ENCODE measurements at places on chromosomes 2 and 18.

GRCh38 chr18:33745151-33745795 is 167.3 kb downstream of the ASXL3 start:
- no peak for DNase-seq

- DNase-seq = no peak
Observed at GRCh38 chr2:66438891-66439811, 4.2 kb downstream of the MEIS1 start.

DNA sequence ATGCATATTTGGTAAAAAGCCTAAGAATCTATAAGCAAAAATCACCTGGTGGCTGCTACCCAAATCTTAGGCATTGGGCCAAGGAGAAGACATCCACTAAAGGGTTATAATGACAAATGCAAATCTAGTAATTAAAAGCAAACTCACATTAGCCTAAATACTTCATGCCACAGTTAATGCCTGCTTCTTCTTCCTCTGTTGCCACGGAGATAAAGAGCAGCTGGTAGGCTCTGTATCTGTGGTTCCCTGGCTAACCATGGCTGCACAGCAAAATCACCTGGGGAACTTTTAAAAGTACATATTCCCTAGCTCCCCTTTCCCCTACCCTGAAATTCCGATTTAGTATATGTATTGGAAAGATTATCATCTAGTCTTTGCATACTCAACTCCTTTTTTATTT is 114.3 kb downstream of the LNPK start:
- no peak for DNase-seq

- no peak for DNase-seq
Observed at GRCh38 chr2:167697194-167697593, 550.2 kb downstream of the STK39 start.

DNA sequence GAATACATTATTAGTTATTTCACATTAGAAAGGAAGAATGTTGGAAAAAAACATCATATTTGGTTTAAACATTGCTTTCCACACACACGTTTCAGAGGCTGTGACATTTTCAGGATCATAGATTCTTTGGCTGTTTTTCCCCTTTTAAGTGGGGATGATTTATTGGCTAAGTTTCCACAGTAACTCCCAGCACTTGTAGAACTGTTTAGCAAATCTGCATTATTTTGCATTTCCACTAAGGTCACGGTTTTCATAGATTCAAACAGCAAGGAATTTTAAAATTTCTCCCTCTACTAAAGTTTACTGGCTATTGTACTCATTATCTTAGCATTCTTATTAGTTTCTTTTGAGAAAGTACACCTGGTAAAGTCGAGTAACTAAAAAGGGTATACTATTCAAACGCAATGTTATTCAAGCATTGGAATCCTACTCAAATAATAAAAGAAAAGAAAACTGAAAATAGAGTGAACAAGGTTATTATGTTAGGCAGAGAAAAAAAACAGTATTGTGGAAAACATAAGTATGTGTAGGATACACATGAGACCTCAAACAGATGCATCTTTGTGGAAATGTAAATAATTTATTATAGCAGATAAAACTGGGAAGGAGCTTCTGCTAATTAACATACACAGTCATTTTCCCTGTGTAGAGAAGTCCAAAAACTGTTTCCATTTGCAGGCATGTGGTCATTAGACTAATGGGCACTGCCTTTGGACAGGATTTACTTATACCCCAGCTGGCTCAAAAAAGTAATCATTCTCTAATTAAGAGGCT is 633.8 kb downstream of the NRXN1 start:
- DNase-seq = no peak

DNA sequence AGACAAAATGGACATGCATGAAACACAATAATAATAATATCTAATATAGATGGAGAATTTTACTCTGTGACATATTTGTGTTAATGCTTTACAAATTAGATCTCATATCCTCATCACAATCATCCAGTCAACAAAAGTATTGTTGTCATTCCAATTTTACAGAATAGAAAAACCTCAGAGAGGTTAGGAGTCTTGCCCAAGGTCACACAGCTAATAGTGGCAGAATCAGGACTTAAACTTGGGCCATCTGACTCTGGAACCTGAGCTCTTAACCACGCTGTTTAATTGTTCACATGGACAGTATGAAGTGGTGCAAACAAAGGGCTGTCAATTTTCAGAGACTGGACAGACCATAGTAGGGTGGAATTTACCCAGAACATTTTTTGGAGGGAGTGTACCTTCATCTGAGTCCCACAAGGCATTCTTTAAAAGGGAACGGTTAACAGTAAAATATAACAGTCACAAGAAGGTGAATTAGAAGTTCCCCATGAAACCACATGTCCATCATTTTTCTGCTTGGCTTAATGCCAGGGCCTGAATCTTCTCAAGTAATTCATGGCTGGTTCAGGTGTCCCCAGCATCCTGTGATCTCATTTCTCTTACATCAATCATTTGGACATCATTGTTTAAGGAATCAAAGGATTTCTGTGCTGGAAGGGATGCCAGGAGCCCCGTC is 35.4 kb upstream of the CCDC93 start:
- DNase-seq = no peak

- DNase-seq = no peak
Observed at GRCh38 chr2:17800693-17801458, 15.4 kb upstream of the MSGN1 start.

DNA sequence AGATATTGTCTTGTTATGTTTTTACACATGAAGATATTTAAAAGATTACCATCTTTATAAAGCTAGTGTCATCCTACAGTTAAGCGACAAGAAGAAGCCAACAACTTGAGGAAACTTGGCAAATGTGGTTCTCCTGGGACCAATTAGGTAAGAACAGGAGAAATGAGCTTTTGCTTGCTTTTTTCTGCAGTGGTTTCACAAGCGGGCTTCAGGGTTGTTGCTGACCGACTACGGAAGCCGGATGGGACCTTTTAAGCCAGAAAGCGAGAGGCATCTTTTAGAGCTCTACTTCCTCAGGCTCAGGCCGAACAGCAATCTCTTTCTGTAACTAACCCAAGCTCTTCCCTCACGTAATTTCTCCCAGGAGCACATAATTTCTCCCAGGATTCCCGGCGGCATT is 256.5 kb downstream of the CNTNAP5 start:
- no peak for DNase-seq

DNA sequence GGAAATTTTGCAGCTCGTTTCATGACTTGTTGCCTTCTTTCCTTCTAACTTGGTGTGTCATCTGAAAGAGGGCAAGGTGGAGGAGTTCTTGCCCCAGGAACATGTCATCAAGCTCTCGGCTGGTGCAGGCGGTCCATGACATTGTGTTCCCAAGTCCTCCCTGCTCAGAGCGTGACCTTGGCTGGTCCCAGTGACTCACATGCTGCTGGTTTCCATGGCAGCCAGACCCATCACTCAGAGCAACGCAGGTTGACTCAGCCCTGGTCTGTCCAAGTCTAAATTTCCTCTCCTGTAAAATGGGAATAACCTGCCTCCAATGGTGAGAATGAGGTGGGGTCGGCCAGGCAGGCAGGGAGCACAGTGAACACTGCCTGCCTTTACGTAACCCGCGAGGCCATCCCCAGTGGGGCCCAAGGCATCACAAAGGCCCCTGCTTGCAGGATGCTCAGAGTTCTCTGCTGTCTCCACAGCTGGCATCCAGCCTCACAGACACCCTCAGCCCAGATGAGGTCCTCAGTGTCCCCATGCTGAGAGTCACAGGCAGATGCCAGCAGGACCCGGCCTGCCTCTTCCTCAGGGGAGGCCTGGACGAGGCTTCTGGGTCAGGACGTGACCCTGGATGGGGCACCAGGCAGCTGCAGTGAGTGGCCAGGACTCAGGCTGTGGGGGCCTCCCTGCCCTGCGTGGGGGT is 143.7 kb downstream of the TPO start:
- DNase-seq = no peak

DNA sequence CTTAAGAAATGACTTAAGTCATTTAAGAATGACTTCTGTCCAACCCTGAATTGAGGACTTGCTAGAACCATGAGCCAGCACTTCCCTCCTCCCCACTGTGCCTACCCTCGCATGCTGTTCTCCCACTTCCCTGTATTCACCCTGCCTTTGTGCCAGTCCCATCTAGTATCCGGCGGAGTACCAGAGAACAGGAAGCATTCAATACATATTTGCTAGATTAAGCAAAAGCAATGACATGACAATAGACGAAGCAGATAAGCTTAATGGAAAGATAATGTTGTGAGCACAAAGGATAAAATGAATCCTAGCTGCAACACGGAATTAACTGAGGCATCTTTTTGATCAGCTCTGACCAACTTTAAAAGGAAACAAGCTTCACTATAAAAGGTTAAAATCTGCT is 328.5 kb downstream of the TDRD15 start:
- no peak for DNase-seq

DNA sequence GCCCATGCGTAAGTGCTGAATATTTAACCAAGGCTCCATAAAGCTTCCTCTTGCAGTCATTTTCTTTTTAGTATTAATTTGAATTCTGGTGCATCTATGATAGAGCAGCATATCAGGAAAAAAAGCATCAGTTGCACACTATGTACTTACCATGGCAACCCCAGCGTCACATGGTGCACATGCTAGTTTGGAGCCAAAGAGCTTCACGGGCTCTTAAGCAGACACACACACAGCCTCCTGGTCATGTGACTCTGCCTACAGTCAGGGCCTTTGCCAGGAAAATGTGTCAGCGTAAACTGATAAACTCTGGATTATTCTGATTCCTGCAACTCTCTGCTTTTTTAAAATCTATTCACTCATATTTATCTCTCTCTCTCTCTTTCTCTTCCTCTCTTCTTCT is 30.2 kb downstream of the NYAP2 start:
- peak; percentile 9 for DNase-seq

- DNase-seq = no peak
Observed at GRCh38 chr2:58798676-58799208, 557.6 kb upstream of the FANCL start.

GRCh38 chr2:215465256-215465655 is 29.4 kb upstream of the FN1 start:
- DNase-seq = peak; percentile 57

GRCh38 chr2:234027641-234028040 is 22.9 kb upstream of the SPP2 start:
- DNase-seq = no peak

- DNase-seq = no peak
Observed at GRCh38 chr2:68206793-68207192, 45.5 kb downstream of the PPP3R1 start.

DNA sequence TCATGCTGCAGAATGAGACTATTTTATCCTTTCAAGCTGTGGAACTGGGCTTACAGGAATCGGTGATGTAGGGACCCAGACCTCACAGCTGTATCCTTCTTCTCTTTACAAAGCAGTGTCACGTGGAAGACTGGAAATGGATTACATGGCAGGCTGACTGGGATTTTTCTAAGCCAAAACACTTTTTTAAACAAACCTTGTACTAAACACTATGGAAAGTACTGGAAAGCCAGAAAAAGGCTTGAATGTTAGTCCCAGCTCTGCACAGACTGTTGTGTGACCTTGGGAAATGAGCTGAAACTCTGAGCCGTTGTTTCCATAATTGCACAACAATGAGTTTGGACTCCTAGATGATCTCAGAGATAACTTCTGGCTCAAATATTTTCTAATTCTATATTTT is 7.6 kb upstream of the ADAM23 start:
- no peak for DNase-seq

GRCh38 chr2:157468931-157469708 is 25.2 kb upstream of the CYTIP start:
- DNase-seq = peak; percentile 44

DNA sequence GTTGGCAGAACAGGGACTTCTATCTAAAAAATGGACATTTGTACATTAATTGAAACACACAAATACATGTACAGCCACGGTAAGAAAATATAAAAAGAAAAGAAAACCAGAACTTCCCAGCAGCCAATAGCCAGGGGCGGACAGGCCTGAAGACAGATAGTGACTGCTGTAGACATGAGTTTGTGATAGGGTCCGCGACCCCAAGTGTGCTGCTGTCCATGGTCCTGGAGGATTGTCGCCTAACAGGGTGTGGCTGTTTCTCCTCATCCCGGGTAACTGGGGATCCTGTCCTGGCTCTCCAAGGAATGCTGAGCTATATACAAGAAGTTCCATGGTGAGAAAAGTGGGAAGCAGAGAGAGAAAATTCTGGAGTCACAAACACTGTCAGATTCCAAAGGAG is 266.5 kb upstream of the SALL3 start:
- no peak for DNase-seq

GRCh38 chr2:240913810-240914644 is 7.9 kb downstream of the CROCC2 start:
- DNase-seq = no peak

GRCh38 chr2:40740419-40740818 is 288.5 kb upstream of the SLC8A1 start:
- DNase-seq = peak; percentile 18

DNA sequence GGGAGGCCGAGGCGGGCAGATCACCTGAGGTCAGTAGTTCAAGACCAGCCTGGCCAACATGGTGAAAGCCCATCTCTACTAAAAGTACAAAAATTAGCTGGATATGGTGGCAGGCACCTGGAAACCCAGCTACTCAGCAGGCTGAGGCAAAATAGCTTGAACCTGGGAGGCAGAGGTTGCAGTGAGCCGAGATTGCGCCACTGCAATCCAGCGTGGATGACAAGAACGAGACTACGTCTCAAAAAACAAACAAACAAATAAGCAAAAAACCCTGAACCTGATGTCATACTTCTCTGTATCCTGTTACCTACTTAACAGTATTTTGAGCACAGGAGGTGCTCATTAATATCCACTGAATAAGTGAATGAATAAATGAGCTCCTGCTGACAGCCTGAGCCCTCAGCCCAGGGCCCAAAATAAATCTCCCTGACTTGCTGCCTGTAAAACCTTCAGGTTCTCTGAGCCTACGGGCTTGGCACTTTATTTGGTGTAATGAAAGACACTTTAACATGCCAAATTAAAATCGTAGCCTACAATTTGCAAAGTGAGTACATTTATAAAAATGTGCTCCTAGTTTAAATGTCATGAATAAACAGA is 215.1 kb downstream of the ZNF385B start:
- no peak for DNase-seq

- DNase-seq = no peak
Observed at GRCh38 chr2:160977854-160978253, 182.4 kb upstream of the TANK start.

GRCh38 chr2:224925061-224925809 is 117.0 kb downstream of the DOCK10 start:
- no peak for DNase-seq

DNA sequence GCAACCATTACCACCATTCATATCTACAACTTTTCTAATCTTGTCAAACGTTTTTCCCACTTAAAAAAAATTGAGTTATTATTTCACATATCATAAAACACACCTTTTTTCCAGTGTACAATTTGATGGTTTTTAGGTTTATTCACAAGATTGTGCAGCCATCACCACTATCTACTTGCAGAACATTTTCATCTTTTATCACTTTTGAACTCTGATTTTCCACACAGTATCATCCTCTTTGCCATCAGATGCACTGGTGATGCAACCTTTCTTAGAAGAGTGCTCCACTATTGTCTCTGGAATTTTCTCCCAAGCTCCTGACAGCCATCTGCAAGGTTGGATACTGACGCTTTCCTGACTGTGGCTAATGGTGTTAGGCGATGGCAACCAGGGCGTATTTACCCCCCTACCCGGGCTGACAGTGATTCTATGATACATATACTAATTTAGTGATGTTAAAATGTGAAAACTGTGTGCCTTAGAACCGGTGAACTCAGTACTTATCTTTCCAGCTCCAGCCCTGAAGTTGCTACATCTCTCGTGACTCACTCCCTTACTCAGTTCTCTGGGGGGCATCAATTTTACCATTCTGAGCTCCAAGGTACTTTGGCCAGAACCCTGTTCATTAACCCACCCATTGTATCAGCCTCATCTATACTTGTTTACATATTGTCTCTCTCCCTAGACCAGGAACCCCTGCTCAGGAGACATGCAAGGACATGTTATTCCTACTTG is 105.4 kb upstream of the SPRED2 start:
- DNase-seq = peak; percentile 60

Data from NCI-H226 (cell line).